ENCODE measurements at places on chromosomes 5 and 9.

DNA sequence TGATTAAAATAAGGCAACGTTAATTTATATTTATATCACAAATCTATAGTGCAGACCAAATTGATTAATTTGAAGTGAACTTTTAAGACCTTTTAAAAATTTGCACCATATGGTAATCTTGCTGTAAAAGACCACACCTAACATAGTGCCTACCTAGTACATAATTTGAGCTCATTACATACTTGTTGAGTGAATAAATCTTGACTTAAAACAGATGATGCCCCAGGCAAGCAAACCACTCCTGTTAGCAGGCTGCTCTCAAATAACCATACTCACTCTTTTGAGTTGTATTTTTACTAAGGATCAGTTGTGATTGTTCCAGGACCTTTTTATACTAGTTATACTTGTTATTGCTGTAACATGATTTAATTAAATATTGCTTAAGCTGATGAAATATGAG, 27.2 kb downstream of the CMYA5 start:
- DNase-seq = no peak

DNA sequence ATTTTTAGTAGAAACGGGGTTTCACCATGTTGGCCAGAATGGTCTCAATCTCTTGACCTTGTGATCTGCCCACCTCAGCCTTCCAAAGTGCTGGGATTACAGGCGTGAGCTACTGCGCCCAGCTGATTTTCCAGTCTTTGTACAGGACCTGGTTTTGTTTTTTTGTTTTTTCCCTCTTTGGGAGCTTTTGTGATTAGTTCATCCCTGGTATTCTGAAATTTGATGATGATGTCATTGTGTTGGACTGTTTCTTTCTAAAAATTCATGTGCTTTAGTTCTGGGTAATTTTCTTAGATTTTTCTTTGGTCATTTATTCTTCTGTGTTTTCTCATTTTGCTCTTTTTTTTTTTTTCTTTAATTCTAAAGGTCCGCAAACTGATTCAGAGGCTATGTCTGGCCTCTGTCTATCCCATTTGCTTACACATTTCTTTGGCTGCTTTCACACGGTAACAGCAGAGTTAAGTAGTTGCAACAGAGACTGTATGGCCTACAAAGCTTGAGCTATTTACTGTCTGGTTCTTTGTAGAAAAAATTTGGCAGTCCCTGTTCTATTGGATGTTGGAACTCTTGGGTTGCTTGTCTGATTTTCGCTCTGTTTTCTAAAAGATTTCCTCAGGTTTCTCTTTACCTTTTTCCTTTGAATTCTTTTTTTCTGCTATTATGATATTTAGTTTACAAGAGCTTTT, 24.8 kb downstream of the STX17 start:
- no peak for DNase-seq

DNA sequence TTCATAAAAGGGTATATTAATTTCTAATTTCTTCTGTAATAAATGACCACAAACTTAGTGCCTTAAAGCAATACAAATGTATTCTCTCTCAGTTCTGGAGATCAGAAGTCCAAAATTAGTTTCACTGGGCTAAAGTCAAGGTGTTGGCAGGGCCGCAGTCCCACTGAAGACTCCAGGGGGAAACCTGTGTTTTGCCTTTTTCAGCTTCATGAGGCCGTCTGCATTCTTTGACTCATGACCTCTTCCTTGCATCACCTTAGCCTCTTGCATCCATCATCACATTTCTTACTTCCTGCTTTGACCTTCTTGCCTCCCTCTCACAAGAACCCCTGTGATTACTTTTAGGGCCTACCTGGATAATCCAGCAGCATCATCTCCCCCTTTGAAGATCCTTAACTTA, 42.0 kb upstream of the ALDH1B1 start:
- no peak for DNase-seq

GRCh38 chr5:147407094-147407681, 102.7 kb downstream of the DPYSL3 start:
- no peak for DNase-seq

- peak; percentile 32 for DNase-seq
Measured at GRCh38 chr9:120619751-120620655, 40.0 kb upstream of the CDK5RAP2 start.

GRCh38 chr5:32935283-32935682, 224.2 kb downstream of the NPR3 start:
- DNase-seq = no peak

DNA sequence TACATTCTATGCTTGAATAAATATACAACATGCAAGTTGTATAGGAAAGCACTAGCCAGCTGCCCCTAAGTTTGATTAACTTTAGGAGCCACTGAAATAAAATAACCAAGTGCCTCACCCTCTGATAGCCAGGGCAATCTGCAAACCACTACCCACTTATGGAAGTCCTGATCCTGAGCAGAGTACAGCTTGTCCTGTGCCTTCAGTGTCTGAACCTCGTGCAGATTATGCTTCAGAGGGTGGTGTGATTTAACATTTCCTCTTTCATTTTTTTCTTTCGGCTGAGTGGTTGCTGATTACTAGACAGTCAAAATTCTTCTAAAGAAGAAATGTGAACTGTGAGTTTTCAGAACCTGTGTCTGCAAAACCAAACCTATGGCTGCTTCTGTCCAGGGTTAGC, 327.7 kb downstream of the PIK3R1 start:
- no peak for DNase-seq

GRCh38 chr9:27293996-27294395, 3.0 kb downstream of the EQTN start:
- DNase-seq = no peak

DNA sequence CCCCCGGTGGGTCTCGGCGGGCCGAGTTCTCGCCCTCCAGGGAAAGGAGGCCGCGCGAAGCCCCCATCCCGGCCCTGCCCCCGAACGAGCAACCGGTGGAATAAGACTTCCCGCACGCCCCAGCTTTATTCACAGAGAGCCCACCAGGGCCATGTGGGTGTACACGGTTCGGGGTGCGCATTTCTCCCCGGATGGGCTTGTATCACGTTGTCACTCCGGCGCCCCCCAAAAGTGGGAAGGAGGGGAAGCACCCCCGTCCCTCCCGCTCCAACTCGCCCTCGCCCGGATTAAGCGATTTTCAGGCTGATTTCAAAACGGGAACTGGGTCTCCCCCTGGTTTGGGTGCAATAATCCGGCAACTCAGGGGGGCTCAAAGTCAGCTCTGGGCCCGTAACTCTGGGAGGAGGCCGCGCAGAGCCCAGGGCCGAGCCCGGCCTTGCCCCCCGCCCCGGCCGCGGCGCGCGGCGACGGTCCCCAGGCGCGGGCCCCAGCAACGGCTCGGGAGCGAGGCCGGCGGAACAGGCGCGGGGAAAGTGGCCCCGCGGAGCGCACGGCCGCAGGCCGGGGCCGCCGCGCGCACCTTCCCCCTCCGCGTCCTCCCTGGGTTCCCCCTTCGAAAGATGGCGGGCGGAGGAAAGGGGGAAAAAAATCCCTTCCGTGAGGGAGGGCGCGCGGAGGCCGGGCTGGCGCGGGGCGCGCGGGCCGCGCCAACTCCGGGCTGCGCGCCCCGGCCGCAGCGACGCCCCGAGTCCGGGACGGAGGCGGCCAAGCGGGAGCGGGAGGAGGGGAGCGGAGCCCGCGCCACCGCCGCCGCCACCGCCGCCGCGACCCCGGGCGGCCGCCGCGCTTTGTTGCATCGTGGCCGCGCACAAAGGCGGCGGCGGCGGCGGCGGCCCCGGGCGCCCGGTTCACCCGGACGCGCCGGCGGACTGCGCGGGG, 644 bp downstream of the BRD3 start:
- DNase-seq = no peak

- DNase-seq = no peak
Measured at GRCh38 chr5:8012131-8012977, 143.4 kb downstream of the MTRR start.

DNA sequence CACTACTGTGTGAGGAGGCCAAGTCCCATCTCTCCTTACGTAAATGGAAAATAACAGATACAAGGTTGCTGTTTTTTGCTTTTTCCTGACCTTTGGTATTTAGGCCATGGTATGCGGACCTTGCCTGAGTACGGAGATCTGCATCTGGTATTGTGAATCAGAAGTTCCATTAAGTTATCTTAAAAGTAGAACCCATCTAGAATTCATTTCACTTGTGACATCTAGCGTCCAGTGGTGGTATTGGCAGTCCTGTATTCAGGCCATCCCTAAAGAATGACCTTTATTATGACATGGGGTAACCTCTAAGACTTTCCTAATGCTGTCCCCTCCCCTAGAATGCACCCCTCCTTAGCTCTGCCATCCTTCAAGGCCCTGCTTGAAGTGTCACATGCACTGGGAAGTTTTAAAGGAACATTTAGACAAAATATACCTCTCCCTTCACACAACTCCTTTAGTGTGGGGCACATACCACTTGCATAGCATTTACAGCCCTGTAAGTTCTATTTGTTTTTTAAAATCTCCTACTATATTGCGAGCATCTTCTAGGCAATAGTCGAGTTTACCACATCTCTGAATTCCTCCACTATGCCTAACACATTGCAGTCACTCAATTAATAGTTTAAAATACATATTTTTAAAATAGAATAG, 1.9 kb upstream of the SPDL1 start:
- peak; percentile 27 for DNase-seq

Measured in stimulated activated CD4-positive, alpha-beta T cell treated with anti-CD3 and anti-CD28 coated beads, Interleukin-1b, Interleukin-23, amount 100 ng/mL, for 1 hour (primary cell).